Cortex of kidney (tissue), 1 donor: ENCODE measurements at places on chromosomes 3 and 15.

DNA sequence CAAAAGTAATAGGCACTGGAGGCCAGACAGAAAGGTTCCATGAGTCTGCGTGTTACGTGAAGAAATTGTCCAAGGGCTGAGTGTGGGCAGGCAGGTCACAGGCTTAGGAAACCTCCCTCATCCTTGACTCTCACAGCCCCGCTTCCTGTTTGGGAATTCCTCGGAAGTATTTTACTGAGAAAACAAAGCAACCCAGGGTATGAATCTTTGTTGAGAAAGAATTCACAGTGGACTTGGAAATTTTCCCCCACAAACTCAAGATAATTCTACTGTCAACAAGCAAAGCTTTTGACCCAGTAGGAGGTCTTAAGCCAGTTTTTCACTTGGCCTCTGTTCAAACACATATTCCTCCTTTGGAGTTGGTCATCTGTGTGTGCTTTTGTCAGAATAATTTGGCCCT is 377.1 kb upstream of the TPM1 start:
- DNase-seq = no peak

GRCh38 chr3:134897391-134898141 is 102.5 kb downstream of the EPHB1 start:
- no peak for DNase-seq

DNA sequence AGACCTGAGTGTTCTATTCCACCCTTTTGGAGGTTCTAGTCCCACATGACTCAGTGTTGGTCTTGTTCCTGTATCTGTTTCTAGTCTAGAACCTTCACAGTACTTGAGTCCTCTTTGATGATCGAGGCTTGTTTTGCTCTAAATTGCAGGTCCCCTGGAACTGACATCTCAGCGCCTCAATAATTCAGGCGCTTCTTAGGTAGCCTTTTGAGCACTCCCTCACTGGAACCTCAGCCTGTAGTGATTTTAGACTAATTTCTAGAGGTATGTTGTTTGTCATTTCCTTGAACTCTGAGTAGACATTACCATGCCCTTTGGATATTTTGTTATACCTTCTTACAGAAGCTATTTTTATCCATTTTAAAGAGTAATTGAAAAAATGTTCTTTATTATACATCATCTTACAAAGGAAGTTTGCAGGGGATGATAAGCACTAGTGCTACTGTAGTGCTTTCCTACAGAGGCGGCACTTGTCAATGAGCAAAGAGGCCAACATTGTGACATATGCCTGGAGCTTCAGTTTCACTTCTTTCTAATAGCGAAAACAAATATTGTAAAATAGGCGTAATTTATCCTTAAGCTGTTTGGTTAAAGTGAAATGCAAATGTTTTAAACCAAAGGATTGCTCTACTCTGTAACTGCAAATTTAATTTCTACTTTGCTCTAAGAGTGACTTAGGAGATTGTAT is 75.7 kb downstream of the EFL1 start:
- no peak for DNase-seq

- DNase-seq = no peak
Measured at GRCh38 chr3:105503191-105503593, 136.5 kb downstream of the ALCAM start.

DNA sequence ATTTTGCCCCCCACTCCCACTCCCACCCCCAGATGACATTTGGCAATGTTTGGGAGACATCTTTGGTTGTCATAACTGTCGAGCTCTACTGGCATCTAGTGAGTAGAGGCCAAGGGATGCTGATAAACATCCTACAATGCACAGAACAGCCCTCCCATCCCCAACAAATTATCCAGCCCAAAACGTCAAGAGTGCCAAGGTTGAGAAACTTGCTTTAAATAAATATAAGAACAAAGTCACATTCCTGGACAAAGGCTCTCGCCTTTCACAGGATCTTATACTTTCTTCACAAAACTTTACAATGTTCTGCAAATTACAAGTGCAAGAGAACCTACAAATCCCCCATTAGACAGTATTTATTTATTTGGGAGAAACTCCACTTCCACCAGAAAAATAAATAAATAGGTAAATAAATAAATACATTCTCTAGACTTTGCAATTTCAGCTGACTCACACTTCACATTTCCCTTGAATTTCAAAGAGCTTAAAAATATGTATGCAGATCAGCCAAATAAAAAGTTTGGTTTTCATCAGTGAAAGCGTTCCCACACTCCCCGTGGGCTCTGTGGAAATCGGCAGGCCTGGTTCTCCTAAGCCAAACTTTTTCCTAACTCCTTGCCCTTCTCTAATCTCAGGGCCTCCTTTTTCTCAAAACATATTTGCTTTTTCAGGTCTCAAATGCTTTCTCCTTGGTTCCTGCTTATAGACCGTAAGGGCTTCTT is 12.7 kb upstream of the CPA3 start:
- no peak for DNase-seq

DNA sequence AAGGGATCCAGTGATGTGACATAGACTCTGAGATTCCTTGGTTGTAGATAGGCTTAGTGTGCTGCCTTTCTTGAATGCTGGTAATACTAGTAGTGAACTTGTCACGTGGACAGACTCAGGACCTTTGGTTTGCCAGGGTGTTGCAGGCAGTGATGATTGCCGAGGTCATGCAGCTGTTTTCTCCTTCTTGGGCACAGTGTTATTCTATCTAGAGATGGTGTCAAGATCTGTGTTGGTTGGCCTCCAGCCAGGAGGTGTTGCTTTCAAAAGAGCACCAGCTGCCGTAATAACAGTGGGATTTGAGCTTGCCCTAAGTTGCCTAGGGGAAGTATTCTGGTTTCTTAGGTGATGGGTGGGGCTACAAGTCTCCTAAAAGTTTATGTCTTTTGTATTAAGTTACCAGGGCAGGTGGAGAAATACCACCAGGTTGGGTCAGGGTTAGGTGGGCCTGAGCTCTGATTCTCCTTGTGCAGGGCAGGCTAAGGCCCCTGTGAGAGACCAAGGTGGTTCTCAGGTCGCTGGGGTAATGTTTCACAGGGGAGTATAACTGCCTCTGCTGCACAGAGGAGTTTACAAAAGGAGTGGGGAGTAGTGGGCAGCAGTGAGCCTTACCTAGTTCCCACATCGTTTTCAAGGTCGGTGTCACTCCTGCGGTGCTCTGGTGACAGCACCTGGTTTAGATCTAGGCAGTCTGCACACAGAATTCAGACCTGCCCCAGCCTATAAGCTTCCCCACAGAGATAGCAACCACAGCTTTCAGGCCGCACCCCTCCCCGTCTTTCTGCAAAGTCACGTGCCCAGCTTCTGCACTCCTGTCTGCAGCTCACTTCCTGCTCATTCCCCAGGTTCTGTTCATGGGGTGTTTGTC is 350.3 kb downstream of the DOCK3 start:
- DNase-seq = no peak

DNA sequence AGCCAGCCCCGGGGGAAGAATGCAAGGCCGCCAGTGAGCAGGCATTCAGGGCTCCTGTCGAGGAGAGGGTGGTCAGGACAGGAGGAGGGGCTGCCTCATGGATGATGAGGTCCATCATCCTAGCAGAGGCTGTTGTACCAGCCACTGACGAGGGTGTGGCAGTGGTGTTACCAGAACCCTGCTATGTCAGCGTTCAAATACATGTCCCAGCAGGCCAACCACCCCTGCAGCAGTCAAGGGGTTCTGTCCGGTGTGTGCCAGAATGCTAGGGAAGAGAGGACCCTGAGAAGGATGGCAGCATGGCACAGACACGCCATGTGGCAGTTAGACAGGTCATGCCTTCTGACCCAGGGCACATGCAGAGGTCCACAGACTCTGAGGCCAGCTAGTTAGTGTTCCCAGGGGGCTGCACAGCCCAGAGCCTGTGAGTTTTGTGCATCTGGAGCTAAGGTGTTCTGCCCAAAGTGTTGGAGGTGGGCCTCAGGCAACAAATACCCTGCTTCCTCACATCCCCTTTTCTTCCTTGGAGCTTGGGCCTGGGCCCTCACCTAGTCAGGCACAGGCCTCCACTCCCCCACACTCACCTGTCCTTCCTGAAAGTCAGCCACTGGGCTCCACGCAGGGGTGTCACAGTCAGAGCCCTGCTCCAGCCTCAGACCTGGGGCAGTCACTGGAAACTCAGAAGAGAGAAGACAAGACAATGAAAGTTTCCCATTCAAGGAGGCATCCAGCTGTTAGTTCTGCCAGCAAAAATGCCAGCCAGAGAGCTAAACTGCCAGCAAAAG is 7.8 kb downstream of the PAK6 start:
- no peak for DNase-seq

GRCh38 chr3:85626662-85627061 is 667.9 kb downstream of the CADM2 start:
- DNase-seq = no peak

- no peak for DNase-seq
Measured at GRCh38 chr15:25181293-25182097, 226.7 kb downstream of the SNRPN start.

- no peak for DNase-seq
Measured at GRCh38 chr15:61724251-61724939, 335.9 kb downstream of the VPS13C start.

- DNase-seq = no peak
Measured at GRCh38 chr3:175741951-175742350, 882.8 kb downstream of the NAALADL2 start.

- DNase-seq = no peak
Measured at GRCh38 chr3:87167628-87168456, 59.3 kb upstream of the CHMP2B start.

GRCh38 chr15:27587810-27588209 is 511.3 kb downstream of the OCA2 start:
- no peak for DNase-seq

GRCh38 chr3:46325645-46326300 is 28.1 kb upstream of the CCR2 start:
- DNase-seq = no peak

DNA sequence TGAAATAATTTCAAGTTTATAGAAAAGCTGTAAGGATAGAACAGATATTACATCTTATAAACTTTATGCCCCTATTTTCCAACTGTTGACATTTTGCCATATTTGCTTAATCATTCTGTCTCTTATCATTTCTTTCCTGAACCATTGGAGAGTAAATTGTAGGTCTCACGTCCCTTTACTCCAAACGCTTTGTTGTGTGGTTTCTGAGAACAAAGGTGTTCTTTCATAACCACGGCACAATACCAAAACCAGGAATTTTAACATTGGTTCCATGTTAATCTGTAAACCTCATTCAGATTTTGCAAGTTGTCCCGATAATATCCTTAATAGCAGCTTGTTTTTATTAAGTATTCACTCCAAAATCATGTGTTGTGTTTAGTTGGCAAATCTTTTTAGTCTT is 134.8 kb downstream of the AKAP13 start:
- DNase-seq = no peak

DNA sequence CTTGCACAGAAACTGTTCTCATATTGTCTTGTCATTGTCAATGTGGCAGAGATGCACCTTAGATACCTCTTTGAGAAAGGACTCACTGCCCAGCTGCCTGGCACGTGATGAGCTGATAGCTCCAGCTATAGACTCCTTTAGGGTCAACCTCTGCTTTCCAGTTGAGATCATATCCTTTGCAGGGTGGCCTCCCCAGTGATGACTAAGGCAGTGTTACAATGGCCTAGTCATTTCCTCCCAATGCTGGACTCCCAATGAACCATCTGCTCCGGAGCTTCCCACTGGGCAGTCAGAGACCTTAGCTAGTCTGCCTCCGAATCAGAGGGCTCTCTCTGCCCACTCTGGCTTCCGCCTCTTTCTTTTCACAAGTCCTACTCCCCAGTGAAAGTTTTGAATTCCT is 79.5 kb downstream of the CHRD start:
- no peak for DNase-seq

DNA sequence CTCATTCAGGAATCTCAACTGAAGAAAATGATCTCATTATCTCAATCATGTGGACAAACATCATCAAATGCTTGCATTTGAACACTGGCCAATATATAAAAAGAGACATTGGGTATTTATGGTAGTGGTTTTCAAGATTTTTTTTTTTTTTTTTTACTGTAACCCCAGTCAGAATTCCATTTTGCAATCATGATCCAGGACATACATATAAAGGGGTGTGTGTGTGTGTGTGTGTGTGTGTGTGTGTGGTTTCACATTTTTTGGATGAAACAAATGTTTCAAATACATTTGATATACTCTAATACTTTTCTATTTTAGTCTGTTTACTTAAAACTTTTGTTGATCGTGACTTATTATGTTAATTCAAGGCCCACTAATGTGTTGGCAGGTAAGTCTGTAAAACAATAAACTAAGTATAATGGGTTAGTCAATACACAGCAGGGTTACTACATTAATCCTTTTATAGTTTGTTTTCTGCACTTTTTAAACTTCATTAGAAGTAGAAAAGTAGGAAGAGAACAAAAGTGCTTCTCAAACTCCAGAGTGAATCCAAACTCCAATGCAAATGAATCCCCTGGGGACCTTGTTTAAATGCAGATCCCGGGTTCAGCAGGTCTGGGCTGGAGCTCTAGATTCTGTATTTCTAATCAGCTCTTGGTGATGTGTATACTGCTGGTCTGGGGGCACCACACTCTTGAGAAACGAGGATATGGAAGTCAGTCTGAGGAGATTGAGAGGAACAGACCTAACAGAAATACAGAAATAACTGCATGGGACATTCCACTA is 17.6 kb downstream of the THRB start:
- DNase-seq = no peak

- DNase-seq = no peak
Measured at GRCh38 chr15:100932676-100933348, 13.7 kb downstream of the LRRK1 start.

GRCh38 chr15:71493526-71493925 is 316.8 kb upstream of the NR2E3 start:
- no peak for DNase-seq

- no peak for DNase-seq
Measured at GRCh38 chr3:134211797-134212196, 38.9 kb downstream of the RYK start.
